ENCODE measurements at places on chromosomes 1 and 21.

DNA sequence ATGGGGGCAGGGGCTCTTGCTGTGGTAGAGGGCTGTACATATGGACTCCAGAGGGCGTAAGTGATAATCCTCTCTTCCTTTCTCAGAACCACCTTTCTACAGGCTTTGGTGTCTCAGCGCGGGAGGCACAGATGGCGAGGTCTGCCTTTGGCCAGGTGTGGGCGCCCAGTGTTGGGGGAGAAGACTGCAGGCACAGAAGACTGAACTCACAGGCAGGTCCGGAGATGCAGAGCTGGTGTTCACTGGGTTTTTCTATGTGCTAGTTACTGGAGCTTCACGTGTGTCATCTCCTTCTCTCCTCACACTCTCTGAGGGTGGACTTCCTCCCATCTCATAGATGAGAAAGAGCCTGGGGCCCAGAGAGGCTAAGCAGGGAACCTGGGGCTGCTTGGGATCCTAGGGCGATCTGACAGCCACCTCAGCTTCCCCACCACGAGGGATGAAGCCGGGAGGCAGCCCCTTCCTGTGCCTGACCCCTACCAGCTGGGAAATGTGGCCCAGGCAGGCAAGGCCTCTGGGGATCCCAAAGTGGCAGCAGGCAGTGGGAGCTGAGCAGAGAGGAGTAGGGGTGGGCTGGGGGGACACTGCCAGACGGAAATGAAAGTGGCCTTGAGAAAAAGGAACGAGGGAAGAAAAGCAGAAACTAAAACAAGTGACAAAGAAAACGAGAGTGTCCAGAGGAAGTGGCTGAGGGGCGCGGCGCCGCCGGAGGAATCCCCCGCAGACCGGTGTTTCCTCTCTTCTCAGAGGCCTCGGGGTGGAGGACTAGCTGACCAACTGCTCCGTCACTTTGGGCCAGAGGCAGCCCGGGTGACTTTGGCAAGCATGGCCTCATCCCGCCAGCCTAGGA lies 191.6 kb downstream of the HIVEP3 start:
- no peak for DNase-seq

DNA sequence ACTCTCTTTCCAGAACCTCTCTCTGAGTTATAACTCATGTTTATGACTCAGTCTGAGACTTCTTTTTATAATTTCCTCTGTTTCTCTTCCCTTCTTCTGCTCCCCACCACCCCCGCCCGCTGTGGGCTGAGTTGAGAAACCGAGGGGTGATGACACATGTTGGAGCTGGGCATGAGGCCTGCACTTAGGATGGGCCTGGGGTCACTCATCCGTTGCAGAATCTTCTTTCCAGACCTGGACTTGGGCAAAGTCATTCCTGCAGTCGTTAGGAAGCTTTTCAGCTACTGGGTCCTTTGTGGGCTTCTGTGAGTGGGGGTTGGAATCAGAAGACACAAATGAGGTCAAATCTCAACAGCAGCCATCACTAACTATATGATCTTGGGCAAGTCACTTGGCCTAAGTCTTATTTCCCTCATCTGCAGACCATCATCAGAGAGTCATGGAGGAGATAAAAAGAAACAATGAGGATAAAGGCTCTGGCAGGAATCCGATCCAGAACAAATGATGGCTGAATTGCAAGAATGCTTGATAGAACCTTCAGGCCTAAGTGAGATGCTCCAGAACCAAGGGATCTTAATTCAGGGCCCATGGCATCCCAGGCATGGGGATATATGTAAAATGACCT lies 53.4 kb downstream of the RPS6KA1 start:
- no peak for DNase-seq

GRCh38 chr1:111417755-111418154 lies 9.8 kb downstream of the OVGP1 start:
- DNase-seq: no peak

DNA sequence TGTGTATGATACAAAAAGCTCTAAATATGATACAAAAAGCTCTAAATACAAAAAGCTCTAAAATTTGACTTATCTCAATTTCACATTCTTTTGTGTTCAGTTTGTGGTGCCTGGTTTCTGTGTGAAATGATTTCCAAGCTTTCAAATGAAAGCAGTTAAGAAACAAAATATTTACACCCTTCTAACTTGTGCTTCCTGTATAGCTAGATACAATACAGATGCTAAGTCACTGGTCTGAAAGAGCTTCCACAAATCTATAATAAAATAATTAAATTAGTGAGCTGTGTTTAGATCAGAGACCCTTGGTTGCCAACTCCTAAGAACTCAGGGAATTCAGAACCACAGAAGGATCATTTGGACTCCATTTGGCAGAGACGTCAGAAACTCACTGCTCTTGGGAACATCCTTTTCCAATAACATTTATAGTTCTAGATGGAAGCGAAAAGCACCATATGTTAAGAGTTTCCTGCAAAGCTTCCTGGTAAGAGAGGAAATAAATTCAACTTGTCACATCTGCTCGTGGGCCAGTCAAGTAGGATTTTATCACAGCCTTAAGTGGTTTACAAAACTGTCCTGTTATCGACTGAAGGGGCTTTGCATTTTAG lies 1079.1 kb downstream of the ADGRL2 start:
- DNase-seq: no peak

DNA sequence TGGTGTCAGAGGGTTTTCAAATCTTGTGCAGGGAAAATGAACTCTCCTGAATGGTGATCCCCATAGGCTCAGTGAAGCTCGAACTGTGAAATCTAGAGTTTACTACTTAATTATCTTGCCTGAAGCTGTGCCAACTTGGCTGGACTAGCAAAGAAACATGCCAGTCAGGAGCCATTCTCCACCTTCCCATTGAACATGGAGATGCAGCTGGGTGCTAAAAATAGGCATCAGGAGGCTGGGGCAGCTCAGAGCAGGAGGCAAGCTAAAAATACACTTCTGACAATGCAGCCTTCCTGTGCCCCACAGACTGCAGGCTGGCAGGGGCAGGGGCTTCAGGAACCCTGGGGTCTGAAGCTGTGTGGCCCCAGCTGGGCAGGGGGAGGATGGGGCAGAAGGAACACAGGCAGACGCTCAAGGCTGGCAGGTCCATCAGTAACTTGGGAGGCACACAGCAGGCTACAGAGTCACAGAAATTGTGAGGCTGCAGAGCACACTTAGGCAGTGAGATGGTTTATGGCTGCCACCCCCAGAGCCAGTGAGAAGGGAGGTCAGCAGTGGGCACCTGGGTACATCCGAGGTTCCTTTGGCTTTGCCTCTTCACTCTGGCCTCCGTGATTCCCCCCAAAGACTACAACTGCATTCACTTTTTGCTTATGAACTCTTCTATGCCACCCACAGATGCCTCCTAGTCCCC lies 155.4 kb upstream of the KCND3 start:
- no peak for DNase-seq

- DNase-seq: no peak
Measured at GRCh38 chr1:64494659-64495058, 24.7 kb downstream of the CACHD1 start.

DNA sequence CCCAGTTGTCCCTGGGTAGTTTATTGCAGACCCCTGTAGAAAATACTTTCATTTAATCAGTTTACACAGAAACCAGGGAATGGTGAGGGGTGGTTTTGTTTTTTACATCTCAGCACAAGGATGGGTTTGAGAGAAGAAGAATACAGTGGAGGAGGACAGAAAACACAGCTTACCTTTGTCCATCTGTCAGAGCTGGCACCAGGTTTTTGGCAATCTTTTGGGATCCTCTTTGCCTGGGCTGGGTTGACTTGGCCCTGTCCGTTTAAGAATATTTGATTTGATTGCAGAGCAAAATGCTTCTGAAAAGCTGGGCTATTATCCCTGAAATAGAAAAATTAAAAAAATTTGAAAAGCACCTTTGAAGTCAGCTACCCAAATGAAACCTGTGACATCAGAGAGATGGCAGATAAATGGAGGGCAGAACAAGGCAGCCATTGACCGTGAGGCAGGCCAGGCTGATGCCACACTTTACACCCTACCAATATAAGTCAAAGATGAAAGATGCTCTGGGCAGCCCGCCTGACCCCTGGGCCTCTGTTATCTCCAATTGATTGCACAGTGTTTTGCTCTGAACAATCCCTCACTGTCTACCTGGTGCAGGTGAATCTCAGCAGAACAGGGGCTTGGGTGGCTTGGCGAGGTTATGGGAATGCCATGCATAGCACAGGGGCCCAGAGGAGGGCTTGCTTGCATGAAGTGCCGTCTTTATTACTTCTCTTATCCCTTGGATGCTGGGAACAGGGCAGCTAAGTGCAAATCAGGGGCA lies 218.8 kb downstream of the LMX1A start:
- DNase-seq: no peak

GRCh38 chr1:166903232-166903631 lies 27.2 kb upstream of the TADA1 start:
- DNase-seq: no peak

DNA sequence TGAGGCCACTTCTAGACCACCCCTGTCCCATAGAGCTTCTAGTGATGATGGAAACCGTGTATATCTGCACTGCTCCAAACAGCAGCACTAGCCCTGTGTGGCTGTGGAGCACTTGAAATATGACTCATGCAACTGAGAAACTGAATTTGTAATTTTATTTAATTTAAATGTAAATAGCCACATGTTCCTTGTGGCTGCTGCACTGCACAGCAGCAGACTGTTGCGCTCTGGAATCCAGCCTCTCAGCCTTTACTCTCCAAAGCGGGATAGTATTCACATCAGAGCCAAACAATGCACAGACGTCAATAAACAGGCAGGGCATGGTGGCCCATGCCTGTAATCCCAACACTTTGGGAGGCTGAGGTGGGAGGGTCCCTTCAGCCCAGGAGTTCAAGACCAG lies 12.0 kb downstream of the CAPN2 start:
- DNase-seq: no peak

- no peak for DNase-seq
Measured at GRCh38 chr21:45064618-45065399, 9.6 kb upstream of the ADARB1 start.

- no peak for DNase-seq
Measured at GRCh38 chr1:41333146-41333784, 28.0 kb upstream of the FOXO6 start.

Measured in keratinocyte (primary cell).